ENCODE measurements at places on chromosomes 6 and 20. TPM values are rescaled to one million over a fixed set of nuclear protein-coding genes. Genes with fewer than 3 reads are reported as not detected.

Gene CDKN1A
- total RNA-seq: 246 TPM

Gene SAMD5
- 0.09 TPM for total RNA-seq

Gene SNAP91
- 0.36 TPM for total RNA-seq

Gene MCCD1
- total RNA-seq: not detected

Gene EDN1
- 7.4 TPM for total RNA-seq

Gene SEL1L2
- total RNA-seq: not detected

Gene RIPOR2
- total RNA-seq: 1.4 TPM

Gene FOXQ1
- total RNA-seq: 1.3 TPM

Gene EYA2
- total RNA-seq: 1.6 TPM

Gene FAM209B
- total RNA-seq: not detected

Gene GGTLC1
- not detected for total RNA-seq

Gene PPIL6
- total RNA-seq: 0.65 TPM

Gene FERMT1
- 8.8 TPM for total RNA-seq

Gene HTR1B
- under 0.01 TPM for total RNA-seq

Gene EPHA7
- total RNA-seq: 1.5 TPM

Gene TFAP2D
- not detected for total RNA-seq

Gene GRM1
- under 0.01 TPM for total RNA-seq

Gene CYP39A1
- total RNA-seq: 4.7 TPM

Gene ANGPT4
- not detected for total RNA-seq

Gene KCNK16
- not detected for total RNA-seq

Gene ECT2L
- total RNA-seq: under 0.01 TPM

All from fibroblast of the aortic adventitia (primary cell).